Mesothelial cell of epicardium (in vitro differentiated cells): ENCODE measurements at places on chromosomes 12 and 14. TPM values are rescaled to one million over a fixed set of nuclear protein-coding genes. Genes with fewer than 3 reads are reported as not detected.

DNA sequence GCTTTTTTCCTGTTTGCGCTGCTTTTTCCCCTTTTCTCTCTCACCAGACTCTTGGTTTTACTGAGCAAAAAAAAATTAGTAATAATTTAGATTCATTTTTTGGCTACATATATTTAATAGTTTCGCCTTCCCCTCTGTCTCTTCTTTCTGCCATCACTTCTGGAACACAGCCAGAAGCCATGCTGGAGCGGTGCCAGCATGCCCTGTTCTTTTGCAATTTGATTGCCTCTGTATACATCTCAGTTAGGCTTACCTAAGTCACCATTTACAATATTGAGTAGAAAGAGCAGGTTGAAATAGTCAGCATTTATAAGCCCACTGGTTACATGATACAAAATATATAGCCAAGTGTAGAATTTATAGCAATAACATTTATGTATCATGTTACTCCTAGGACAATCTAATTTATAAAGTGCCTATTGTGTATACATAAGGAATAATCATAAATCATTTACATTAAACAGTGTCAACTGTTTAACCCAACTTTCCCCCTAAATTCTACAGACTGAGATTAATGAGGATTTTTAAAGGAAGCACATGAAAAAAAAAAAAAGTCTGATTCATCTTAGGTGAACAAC lies 413.8 kb upstream of the SOX5 start:
- no peak for DNase-seq

DNA sequence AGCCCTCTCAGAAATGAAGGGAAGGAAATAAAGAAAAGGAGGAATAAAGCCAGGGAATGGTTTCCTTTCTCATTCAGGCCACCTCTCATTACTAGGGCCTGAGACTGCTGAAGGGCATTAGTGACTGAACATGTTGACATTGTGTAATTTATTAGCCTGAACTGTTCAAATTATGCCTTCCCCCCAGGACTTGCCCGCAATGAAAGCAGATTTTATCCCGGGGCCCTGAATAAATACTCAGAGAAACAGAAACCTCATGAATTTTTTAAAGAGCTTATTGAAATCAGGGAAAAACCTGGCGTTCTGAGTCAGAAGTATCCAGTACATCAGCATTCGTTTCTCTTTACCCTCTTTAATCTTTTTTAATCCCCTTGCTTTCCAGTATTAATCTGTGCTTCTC lies 35.9 kb upstream of the WSCD2 start:
- no peak for DNase-seq

GRCh38 chr14:95023886-95024285 lies 133.4 kb downstream of the DICER1 start:
- no peak for DNase-seq

DNA sequence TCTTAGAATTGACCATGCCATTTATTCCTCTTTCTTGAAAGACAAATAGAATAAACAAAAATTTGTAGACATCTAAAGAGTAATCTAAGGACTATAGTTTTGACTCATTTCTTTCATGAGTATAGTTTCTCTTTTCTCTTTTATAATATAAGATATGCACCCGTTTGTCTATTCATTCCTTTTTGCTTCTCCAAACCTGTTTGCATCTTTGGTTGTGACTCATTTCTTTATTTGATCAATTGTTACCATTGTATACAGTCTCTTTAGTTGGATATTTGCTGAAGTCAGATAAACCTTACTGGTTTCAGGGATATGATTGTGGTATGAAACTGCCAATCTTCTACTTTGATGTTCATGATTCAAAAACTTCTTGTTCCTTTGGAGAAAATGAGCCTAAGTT lies 268.7 kb downstream of the FBXL14 start:
- no peak for DNase-seq

DNA sequence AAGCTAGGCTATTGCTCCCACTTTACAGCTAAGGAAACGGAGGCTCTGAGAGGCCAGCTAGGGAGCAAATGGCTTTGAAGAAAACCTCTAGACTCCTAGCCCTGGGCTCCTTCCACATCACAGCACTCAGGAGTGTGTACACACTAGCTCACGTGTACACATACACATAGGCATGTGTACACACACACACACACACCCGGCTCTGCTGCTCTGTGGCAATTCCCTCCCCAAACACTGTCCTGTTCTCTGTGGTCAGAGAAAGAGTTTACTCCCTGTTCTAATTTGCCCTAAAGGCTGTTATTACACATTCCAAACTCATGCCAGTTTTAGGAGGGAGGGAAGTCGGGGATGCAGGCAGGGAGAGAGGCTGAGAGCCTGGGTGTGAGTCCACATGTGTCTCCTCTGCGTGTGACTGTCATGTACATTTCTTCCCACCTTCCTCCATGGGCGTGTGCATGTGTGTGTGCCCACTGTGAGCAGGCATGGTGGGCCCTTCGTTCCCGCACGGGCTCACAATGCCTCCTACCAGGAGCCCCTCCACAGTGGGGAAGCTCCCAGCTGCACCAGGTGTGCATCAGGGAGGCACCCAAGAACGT lies 14.2 kb downstream of the TRPV4 start:
- DNase-seq = no peak

- DNase-seq = no peak
These were observed 534.8 kb downstream of the NRXN3 start for GRCh38 chr14:78704965-78705364.

The SOX5 gene
- total RNA-seq = 15.7 to 20.5 TPM (median 18.4 TPM) in 3 replicates
